ENCODE measurements at places on chromosomes 16 and 17.
A peak's percentile ranks its signal among the peaks of the same experiment; 100 is the strongest.

DNA sequence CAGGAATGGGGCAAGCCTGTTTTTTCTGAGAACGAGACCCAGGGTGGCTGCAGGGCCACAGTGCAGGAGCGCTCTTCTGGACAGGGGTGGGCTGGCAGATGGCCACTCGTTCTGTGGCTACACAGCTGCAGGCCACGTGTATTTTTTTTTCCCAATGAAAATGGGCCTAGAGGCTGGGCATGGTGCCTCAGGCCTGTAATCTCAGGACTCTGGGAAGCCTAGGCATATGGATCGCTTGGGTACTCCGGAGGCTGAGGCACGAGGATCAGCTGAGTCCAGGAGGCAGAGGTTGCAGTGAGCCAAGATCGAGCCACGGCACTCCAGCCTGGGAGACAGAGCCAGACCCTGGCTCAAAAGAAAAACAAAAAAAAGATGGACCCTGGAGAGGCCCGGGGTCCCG is 6.8 kb downstream of the UNKL start:
- DNase-seq, result no peak

DNA sequence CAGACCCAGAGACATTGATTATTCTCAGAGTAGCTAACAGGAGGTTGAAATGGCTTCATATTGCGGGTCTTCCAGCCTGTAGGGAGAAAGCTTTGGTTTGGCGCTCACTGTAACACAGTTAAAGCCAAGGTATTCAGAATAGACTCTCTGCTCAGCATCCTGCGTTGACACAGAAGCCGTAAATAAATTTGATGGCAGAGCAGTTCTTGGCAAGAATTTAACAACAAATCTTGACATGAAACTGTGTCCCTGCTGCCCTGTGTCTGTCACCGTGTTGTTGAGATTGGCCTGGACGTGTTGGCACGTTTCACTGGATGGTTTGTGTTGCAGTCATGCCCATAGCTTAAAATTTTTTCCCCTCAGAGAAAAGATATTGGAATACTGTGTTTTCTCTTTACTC is 359.6 kb downstream of the SNX29 start:
- DNase-seq, result no peak

- DNase-seq, result no peak
These were observed 31.1 kb downstream of the TRPV2 start for GRCh38 chr17:16446338-16446983.

GRCh38 chr16:57165938-57166337 is 19.9 kb downstream of the PSME3IP1 start:
- DNase-seq, result peak; percentile 17

DNA sequence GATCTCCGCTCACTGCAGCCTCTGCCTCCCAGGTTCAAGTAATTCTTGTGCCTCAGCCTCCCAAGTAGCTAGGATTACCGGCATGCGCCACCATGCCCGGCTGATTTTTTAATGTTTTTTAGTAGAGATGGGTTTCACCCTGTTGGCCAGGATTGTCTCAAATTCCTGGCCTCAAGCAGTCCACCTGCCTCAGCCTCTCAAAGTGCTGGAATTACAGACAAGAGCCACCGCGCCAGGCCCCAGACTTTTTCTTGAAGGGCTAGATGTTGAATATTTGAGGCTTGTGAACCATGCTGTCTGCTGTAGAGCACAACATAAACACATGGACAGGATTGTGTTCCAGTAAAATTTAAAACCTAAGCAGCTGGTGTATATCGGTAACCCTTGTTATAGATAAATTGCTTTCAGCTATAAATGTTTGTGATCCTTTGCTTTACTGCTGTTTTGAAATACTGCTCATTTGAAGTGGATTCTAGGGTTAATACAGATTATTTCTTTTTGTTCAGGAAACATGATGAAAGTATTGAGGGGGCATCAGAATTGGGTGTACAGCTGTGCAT is 12.4 kb downstream of the WSB1 start:
- DNase-seq, result no peak

DNA sequence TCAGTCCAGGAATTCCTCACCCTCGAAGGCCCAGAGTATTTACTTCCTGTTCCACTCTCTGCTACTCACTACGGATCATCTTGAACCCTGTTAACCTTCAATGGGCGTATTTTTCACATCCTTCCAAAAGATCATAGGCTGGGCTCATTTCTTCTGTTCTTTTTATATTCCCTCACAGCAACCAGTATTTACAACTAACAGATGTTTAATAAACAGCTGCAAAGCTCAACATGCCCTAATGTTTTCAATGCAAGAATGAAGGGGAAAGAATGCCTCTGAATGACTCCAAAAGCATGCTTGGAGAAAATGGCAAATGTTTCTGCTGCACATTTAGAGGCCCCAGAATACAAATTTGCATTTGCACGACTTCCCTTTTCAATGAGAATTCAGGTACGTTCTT is 174.9 kb downstream of the ZFHX3 start:
- no peak for DNase-seq

DNA sequence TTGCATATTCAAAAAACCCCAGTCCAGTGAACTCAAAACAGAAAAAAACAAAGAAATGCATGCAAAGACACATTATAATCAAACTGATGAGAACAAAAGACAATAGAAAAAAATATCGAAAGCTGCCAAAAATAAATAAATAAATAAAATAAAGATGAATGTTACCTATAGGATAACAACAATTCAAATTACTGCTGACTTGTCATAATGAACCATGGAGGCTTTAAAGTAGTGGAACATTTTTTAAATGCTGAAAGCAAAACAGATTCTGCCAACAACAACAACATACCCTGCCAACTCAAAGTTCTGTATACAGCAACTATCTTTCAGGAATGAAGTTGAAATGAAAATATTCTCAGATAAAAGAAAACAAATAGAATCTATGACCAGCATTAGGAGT is 116.6 kb downstream of the CBLN1 start:
- DNase-seq, result no peak

- DNase-seq, result no peak
These were observed 147.6 kb downstream of the C16orf95 start for GRCh38 chr16:87169509-87169995.

DNA sequence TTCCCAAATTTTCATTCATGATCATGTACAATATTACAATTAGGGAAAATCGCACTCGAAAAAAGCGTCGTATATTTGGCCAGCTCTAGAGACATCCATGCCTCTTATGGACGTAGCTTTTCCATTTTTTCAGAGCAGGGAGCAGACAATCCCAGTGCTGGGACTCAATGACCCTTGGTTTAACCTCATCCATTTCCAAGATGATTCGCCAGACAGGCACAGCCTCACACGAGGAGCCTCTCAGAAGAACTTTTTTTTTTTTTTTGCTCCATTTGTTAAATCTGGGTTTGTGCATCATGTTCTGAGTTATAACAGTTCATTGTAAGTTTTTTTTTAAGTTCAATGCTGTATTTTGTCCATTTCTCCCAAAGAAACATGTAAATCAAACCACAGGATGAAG is 92.1 kb downstream of the ZDHHC7 start:
- no peak for DNase-seq
